ENCODE measurements at places on chromosomes 1 and 21.

DNA sequence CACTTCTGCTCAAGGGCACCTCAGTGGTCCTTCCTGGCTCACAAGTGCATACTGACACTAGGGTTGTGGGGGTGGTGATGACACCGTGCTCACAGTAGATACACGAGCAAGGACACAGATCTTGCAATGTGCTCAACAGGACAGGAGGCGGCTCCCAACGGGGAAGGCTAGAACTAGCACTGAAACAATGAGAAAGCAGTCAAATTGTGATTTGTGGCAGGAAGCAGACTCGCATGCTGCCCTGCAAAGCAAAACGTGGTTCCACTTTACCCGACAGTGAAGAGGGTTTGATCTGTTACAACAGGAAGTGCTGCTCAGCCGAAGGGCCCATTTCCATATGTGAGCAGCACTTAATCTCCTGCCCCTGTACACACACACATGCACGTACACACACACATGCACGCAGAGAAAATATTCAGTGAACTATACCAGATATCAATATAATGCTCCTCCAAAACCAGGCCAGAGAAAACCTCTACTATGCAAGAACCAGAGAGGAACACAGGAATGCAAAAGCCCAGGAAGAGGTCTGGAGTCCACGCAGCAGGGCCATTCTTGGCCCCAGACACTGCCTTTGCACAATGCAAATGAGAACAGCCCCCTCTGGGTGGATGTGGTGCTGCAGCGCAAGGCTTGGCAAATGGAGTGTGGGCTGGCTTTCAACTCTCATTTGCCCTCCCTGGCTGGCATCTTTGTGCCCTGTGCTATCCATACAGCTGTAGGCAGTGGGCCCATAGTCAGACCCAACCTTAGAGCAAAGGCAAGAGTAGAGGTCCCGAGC lies 47.1 kb downstream of the KANK4 start:
- DNase-seq: no peak

DNA sequence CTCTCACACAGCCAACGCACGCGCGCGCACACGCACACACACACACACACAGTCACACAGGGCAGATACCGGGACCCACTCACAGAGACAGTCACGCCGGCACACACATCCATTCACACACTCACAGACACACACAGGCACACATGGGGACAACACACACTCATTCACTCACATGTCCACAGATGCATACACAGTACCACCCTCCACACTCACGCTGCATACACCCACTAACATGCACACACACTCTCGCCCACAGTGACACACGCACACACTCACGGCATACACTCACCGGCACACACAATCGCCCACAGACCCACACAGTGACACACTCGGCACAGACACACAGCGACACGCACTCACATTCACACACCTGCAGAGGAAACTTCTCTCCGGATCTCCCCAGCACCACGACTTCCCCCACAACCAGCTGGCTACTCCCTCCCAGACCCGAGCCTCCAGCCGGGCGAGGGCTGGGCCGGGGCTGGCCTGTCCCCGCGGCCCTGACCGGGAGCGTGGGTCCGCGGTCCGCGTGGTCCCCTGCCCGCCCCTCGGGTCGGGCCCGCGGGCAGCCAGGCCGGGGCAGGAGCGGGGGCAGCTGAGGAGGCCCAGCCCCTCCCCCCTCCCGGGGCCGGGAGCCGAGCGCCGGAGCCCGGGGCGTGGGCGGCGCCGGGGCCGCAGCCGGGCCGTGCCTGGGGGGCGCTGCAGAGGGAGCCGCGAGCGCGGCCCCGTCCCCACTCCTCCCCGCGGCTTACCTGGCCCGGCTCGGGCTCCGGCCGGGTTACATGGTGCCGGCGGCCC lies 552 bp downstream of the DLGAP3 start:
- peak; percentile 37 for DNase-seq

DNA sequence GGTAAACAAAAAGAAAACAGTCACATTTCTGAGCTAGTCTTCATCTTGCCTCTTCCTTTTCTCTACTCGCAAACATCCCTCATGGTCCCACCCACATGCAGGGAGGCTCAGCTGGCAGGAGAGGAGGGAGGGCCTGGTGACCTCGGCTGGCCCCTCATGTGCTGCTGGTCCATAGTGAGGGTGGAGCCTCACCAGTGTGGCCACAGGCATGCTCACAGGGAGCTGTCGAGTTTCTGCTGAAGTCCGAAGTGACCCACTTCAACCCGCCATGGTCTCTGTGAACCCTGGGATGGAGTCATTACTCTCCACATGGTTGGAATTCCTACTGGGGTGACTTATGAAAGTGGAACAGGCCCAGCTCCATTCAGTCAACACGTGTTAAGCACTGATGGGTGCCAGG lies 253.4 kb downstream of the RHOU start:
- no peak for DNase-seq

- no peak for DNase-seq
Observed at GRCh38 chr1:52424231-52424636, 19.8 kb downstream of the PRPF38A start.

DNA sequence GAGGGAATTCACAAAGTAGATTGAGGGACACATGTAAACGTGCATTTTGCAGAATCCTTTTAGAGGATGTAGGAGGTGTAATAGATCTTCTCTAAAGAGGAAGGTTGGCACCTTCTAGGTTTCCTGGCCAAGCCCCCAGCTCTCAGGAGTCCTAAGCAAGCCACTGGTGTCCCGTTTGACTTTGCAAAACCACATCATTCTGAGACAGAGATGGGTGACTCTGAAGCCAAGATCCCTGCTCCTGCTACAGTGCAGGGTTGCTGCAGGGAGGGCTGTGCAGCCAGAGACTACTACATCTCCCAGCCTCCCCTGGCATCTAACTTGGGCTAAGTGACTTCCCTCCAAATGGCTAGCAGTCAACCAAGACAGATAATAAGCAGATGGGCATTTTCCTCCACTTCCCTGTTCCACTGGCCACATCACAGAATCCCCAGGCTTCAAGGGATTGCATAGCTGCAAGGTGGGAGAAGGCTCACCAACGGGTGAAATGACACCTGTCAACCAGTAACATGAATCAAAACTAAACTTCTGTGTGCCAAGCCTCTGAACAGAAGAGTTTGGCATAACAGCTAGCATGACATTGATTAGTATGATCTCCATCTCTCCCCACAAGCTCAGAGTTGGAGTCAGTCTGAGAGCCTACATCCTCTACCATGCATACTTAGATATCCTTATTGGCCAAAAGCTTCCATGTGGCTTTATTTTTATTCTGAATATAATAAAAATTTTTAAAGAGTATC lies 129.6 kb upstream of the COA6 start:
- DNase-seq: no peak

- DNase-seq: peak; percentile 90
Observed at GRCh38 chr1:205495237-205495823, 9.1 kb upstream of the CDK18 start.

DNA sequence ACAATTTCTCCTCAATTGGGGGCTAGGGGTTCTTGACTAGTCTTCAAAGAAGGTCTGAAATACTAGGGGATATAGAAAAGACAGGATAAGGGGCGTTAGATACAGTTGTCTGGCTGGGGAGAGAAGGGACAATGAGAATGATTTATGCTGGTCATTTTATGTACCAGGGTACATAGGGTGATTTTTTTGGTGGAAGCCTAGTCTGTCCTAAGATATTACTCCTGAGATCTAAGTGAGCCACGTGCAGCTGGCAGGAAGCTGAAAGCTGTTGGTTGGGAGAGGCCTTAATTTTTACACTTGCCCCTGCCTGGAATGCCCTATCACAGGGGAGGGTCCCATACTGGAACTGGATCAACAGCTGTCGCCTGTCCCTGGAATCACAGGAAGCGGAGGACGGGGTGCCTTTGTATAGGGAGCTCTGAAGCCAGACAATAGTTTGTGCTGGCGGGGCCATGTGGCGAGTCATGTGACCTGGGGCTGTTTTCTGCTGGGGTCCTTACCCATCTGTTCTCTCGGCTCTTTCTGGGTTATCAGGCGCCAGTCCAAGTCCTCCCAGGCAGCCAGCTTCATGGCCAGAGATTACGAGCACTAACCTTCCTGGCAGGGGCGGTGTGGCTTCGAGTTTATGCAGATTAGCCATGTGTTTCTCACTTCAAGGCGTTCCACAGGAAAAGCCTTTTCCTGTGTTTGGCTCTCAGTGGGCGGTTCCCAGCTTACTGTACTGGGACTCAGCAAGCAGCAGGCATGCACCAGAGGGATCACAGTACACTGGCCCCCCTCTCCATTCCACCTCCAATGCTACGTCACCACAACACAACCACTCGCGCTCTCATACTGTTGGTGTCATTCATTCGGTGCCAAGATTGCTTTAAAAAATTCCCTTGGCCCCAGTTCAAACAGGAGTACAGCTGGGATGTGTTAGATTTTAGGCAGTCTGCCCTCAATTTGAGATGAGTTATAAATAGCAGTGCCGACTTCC lies 27.5 kb downstream of the ARID1A start:
- peak; percentile 86 for DNase-seq

GRCh38 chr1:70706381-70707037 lies 295.4 kb downstream of the CTH start:
- DNase-seq: no peak

GRCh38 chr1:174659823-174660222 lies 212.1 kb downstream of the GPR52 start:
- no peak for DNase-seq

GRCh38 chr1:225834417-225835329 lies 24.7 kb downstream of the EPHX1 start:
- DNase-seq: peak; percentile 22

- no peak for DNase-seq
Observed at GRCh38 chr1:66262208-66262963, 271.6 kb upstream of the SGIP1 start.

DNA sequence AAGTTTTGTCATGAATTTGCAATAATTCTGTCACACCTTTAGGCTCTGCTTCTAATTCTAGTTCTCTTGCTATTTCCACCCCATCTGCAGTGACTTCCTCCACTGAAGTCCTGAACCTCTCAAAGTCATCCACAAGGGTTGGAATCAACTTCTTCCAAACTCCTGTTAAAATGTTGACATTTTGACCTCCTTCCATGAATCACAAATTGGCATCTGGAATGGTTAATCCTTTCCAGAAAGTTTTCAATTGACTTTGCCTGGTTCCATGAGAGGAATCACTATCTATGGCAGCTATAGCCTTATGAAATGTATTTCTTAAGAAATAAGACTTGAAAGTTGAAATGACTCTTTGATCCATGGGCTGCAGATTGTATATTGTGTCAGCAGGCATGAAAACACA lies 19.7 kb upstream of the SFT2D2 start:
- no peak for DNase-seq

DNA sequence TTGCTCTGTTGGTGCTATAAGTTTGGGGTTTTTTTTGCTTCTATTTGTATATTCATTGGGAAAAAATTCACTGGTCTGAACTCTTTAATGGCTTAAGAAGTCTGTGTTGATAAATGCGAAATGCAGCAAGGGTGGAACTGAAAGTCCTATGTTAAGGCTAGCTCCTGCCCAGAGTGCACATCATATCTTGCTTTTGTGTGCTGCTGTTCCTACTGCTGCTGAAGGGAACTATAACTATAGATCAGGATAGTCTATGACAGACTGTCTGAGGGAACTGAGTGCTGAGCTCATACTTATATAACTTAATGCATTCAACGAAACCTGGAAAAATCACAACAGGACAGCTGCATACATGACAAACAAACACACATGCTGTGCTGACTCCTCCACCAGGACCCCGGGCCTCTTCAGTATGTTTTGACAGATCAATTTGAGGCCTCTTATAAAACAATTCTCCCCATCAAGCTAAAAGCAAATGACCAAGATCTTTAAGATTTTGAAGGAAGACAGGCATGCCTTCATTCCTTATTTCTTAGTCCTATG lies 1031.5 kb upstream of the ADGRL2 start:
- no peak for DNase-seq

DNA sequence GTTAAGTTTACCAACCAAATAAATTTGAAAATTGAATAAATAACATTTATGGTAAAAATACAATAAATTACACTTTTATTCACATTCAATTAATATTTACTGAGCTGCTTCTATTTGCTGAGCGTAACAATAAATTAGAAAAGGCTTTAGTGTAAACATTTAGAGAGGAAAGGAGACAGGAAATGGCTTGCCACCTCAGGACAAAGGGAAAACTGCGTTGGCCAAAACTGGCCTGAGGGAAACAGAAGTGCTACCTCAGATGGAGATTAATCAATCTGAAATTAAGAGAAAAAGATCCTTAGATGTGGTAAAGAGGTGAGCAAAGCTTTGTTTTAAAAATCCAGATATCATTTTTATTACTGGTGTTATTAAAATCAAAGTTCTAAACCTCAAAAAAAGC lies 128.0 kb downstream of the SLC44A5 start:
- DNase-seq: no peak

- no peak for DNase-seq
Observed at GRCh38 chr1:53288790-53289429, 39.0 kb downstream of the LRP8 start.

- DNase-seq: no peak
Observed at GRCh38 chr1:154465621-154466195, 36.3 kb upstream of the TDRD10 start.

- no peak for DNase-seq
Observed at GRCh38 chr1:57234459-57234858, 189.4 kb downstream of the DAB1 start.

- no peak for DNase-seq
Observed at GRCh38 chr1:31689379-31689778, 14.4 kb downstream of the COL16A1 start.

GRCh38 chr1:155125946-155126555 lies 1.6 kb upstream of the EFNA1 start:
- DNase-seq: no peak

- DNase-seq: no peak
Observed at GRCh38 chr1:97461782-97462181, 459.1 kb downstream of the DPYD start.

- no peak for DNase-seq
Observed at GRCh38 chr1:236560213-236560771, 36.5 kb downstream of the LGALS8 start.

- DNase-seq: no peak
Observed at GRCh38 chr1:248778906-248779305, 23.3 kb upstream of the LYPD8 start.

DNA sequence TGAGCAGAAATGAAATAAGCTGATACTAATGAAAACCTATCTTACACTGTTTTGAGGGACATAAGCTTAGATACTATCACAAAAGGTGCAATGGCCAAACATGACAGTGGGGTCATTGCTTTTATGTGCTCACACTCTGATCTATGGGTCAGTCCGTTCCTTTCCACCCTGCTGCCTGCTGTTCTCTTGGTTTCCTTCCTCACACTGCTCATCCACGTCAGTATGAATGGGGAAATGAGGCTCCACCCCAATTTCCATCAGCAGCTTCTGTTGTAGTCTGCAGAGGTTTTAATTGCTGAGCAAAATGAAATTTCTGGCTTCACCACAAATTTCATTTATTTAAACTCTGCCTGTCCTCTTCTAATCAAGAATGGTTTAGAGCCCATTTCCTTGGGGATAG lies 155.2 kb downstream of the GABPA start:
- DNase-seq: no peak

Measured in NCI-H345 (cell line).